ENCODE measurements at places on chromosomes 7 and 10.

DNA sequence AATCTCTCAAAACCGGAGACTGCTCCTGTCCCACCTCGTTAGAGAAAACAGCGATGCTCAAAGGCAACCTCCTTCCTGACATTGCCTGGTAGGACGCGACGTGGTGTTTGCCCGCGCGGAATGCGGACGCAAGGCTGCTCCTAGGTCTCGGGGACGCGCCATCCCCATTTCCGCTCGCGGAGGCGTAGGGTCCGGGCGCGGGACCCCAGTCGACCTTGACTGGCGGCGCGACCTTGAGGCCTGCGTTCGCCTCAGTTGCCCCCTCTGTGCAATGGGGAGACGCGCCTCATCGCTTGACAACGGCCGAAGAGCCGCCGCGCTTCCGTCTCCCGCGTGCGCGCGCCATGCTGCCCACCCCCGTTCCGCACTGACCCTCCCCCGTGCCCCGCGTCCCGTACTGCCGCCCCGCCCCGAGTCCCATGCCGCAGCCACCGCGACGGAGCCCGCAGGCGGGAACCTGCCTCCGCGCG, 412 bp upstream of the PPIA start:
- no peak for DNase-seq

DNA sequence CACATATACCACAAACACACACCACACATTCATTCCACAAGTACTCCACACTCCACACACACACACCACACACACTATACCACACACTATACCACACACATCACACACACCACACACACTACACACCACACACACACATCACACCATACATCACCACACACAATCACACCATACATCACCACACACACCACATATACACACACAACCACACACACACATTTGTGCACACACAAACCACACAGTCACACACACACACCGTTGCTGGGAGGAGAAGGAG, 112.8 kb downstream of the PTPN20 start:
- DNase-seq, result no peak

DNA sequence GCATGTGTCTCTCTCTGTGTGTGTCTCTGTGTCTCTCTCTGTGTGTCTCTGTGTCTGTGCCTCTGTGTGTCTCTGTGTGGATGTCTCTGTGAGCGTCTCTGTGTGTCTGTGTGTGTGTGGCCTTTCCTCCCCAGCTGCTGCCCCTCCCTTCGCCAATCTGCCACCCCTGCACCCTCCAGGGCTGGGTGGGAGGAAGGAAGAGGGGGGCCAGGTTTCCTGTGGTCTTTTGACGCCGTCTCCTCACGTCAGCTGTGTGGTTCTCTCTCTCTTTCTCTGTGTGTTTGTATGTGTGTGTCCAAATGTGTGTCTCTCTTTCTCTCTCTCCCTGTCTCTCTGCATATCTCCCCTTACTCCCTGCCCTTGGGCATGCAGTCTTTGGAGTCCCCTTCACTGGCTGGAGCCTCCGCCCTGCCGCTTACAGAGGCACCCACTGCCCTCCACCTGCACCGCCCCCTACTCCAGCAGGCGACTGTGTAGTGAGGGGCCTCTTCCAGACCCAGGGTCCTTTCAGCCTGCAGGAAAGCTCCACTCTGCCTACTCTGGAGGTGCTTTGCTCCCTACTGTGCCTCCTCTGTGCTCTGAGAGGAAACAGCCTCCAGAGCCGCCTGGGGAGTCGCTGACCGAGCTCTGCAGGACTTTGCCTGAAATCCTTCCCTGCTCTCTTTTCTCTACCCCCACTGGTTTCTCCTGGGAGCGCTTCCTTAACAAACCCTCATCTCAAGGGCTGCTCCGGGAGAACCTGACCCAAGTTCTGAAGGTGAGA, 44.2 kb upstream of the C10orf71 start:
- no peak for DNase-seq

DNA sequence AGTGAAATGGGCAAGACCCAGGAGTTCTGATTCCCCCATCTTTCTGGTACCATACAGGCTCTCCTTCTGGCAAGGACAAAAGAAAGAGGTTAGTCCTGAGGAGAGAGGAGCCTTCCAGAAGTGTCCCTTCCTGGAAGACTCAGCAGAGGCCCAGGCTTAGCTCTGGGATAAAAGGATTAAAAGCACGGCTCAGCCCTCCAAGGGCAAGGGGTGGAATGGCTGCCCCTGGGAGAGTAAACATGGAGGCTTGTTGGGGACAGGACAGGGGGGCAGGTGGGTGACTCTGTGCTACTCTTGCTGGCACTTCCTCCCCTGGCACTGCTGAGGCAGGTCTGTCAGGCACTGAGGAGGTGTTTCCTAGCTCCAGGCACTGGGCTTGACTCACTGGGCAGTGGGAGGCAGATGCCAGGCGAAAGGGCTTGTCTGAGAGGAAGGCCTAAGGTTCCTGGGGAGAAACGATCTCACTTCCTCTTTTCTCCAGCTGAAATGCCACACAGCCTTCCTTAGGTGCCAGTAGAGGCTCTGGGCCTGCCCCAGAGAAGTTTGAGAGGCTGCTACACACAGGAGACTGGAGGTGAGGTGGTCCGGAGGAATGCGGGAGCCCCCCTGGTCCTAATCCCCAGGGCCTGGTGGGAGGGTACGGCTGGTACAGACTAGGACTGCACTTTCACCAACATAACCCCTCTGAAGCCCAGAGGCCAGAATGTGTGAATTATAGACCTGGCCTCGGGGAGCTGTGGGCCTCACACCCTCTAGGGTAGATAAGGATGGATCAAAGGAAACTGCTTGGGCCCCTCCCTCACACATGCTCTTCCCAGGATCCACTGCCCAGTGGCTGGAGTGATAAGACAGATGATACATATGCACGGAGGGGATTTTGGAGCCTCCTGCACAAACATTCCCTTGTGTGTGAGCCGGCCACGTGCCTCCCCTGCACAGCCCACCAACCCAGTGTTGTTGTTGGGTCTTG, 63.2 kb upstream of the PODXL start:
- no peak for DNase-seq

DNA sequence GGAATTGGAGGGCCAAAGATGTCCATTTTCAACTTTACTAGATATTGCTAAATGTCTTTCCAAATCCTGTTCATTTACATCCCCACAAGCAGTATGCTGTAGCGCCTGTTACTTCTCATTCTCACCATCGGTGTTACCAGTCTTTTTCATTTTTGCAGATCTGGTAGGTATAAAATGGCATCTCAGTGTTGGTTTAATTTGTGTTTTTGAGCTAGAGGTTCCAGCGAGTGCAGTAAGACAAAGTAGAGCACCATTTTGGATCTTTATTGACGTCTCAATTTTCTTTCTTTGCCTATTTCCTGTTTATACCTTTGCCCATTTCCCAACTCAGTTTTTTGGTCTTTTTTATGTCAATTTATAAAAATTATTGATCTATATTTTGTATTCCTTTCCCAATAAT, 55.6 kb downstream of the NRF1 start:
- DNase-seq, result no peak
